ENCODE measurements at places on chromosomes 13 and 19.
A peak's percentile ranks its signal among the peaks of the same experiment; 100 is the strongest.

- peak; percentile 53 for DNase-seq
Observed at GRCh38 chr19:3151563-3152418, 16.0 kb downstream of the GNA15 start.

GRCh38 chr19:52943134-52943883 is 19.4 kb downstream of the ZNF816 start:
- DNase-seq = no peak

DNA sequence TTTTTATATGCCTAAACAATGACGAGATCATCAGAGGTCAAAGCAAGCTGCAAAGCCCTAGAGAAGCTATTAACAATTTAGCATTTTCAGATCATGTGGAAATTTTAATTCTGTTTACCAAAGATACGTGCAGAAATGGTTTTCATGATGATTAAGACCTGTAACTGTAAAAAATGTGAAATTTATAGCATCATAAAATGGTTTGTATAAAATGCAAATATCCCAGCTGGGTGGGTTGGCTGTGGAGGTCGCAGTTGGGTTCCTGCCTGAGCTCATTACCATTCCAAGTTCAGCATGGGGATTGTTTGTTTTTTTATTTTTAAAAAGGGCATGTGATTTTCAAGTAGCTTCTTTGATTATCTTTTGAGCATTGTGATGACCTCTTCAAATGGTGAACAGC is 47.9 kb upstream of the SIAH3 start:
- no peak for DNase-seq

- DNase-seq = no peak
Observed at GRCh38 chr19:33343859-33344572, 29.5 kb upstream of the CEBPG start.

GRCh38 chr19:50729894-50730293 is 6.7 kb downstream of the CLEC11A start:
- no peak for DNase-seq

GRCh38 chr19:41994994-41995958 is 1.2 kb upstream of the ATP1A3 start:
- DNase-seq = no peak

- DNase-seq = no peak
Observed at GRCh38 chr13:53520132-53520531, 491.5 kb downstream of the OLFM4 start.

- peak; percentile 85 for DNase-seq
Observed at GRCh38 chr19:9674663-9675357, at the start of gene ZNF562. TSS of gene ZNF562 (minus strand) at chr19:9675100. CDS start at chr19:9660744, 14,356 bp downstream.

- no peak for DNase-seq
Observed at GRCh38 chr19:11233073-11233472, 6.3 kb upstream of the ANGPTL8 start.

DNA sequence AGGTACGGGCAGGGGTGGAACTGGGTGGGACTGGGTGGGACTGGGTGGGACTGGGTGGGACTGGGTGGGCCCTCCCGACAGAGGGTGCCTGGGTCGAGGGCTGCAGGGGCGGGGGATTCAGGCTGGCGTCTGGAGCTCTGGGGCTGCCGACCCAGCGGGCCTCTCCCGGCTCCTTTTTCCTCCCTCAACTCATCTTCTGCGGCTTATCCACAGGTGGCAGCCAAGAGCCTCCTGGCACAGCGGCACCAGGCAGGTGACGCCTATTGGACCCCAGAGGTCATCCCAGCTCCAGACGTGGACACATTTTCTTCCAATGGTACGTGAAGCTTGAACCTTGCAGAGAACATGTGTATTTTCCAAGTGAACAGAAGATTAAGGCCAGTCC is 533 bp downstream of the ZNF544 start:
- DNase-seq = peak; percentile 26

DNA sequence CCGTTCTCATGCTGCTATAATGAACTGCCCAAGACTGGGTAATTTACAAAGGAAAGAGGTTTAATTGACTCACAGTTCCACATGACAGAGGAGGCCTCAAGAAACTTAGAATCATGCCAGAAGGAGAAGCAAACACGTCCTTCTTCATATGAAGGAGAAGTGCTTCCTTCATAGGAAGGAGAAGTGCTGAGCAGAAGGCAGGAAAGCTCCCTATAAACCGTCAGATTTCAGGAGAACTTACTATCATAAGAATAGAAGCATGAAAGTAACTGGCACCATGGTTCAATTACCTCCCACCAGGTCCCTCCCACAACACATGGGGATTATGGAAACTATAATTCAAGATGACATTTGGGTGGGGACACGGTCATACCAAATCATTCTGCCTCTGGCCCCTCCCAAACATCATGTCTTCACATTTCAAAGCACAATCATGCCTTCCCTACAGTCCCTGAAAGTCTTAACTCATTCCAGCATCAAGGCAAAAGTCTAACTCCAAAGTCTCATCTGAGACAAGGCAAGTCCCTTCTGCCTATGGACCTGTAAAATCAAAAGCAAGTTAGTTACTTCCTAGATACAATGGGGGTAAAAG is 10.6 kb downstream of the ACOD1 start:
- no peak for DNase-seq

Measured in mesenchymal stem cell (in vitro differentiated cells and primary cell).